ENCODE measurements at places on chromosomes 12 and 14. TPM values are rescaled to one million over a fixed set of nuclear protein-coding genes. Genes with fewer than 3 reads are reported as not detected.

DNA sequence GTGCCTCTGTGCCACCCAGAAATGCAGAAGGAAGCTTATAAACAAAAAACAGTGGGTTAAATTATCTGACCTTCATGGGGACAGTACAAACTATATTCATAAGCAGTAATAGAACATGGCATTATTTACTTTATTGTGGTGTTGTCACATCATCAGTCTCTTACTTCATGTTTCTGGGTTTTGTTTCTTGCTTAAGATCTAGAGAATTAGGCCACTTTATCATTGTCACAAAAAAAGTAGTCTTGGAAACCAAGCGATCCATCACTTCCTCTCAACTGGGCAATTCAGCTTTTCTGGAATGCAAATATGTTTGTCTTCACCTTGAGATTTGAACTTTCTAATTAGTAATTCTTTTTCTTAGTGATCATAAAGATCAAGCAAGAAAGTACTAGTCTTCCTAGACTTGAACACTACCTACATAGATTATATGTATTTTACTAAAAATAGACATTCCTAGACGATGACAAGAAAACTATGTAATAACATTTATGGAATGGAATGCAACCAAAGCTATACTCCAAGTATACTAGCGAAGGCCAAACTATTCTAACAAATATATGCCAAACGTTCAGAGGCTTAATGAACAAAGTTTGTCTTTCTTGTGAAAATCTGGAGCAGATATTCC, 363.4 kb downstream of the DAD1 start:
- no peak for DNase-seq

GRCh38 chr12:49730568-49731101, 10.7 kb upstream of the TMBIM6 start:
- DNase-seq = no peak

- DNase-seq = peak; percentile 35
Measured at GRCh38 chr12:64701283-64701682, 57.9 kb downstream of the GNS start.

GRCh38 chr12:28941248-28941647, 207.8 kb upstream of the FAR2 start:
- no peak for DNase-seq

GRCh38 chr12:103632554-103633216, 45.6 kb downstream of the STAB2 start:
- peak; percentile 70 for DNase-seq

GRCh38 chr12:132108211-132108832, 35.8 kb downstream of the DDX51 start:
- DNase-seq = no peak

- no peak for DNase-seq
Measured at GRCh38 chr12:93537769-93538168, 34.7 kb upstream of the SOCS2 start.

DNA sequence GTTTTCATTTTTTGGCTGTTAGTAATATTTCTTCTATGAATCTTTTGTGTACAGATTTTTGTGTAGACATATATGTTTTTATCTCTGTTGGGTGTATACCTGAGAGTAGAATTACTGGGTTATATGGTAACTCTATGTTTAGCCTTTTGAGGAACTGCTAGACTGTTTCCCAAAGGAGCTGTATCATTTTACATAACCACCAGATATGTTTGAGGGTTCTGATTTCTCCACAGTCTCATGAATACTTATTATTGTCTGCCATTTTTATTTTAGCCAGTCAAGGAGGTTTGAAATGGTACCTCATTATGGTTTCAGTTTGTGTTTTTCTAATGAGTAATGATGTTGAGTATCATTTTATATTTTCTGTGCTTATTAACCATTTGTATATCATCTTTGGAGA, 1.9 kb downstream of the PCNX4 start:
- no peak for DNase-seq

DNA sequence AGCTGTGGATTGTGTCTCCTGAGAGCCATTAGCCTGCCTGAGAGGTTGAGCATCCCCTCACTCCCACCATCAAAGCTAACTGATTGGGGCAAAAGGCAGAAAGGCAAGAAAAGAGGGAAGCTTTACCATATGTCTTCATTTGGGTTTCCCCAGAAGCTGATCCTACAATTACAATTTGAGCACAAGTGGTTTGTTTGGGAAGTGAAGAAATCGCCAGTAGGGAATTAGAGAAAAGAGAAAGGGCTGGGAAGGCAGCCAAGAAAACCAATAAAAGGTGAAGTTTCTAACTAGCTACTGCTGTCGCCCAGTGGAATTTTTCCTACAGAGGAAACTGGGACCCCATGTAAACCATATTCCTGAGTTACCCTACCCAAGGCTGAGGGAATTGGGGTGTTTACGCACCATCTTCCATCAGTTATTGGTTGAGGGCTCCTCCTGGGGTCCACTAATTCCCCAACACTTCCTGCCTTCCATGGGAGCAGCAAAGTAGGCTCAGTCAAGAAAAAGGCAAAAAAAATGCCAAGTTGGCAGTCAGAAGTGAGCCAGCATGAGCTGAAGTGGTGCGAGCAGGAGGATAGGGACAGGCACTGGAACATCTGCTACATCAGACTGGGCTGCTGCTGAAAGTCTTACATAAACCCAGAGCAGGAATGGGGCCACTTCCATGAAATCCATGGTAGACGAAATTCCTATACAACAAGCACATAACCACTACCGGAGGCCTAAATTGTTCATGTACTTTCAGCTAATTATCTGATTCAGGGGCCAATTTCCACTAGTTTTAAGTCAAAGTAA, 17.3 kb downstream of the KCNK10 start:
- DNase-seq = no peak

- no peak for DNase-seq
Measured at GRCh38 chr12:32548691-32549281, 130.3 kb upstream of the DNM1L start.

GRCh38 chr12:94954029-94954685, 49.3 kb downstream of the NDUFA12 start:
- no peak for DNase-seq

DNA sequence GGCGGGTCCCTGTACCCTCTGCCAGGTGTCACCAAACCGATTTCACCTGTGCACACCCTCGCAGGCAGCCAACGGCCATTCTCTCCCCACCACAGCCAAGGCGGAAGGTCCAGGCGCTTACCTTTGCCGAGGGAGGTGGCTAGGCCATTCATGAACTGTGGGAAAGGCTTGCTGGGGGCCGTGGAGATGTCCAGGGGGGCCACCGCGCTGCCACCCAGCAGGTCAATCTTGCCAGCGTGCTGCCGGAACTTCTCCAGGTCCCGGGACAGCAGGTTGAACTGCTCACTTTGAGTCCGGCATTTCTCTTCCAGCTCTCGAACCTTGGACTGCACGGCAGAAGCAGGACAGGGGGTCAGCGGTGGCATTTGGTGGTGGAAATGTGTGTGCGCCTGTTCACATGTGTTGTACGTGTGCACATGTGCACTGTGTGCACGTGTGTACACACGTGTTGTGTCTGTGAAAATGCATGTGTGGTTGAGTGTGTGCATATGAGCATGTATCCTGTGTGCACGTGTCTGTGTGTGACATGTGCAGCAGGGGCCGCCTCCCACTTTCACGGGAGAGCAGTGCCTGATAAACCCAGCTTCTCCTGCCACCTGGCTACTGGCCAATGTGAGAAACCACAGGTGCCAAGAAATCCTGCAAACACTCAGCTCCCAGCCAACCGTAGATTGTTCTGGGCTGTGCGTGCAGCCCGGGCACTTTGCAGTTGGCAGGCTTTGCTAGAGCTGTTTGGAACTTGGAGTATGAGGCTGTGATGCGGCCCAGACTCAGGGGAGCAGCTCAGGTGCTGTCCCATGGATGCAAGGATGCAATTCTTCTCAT, 118.9 kb downstream of the PIWIL1 start:
- DNase-seq = peak; percentile 29

DNA sequence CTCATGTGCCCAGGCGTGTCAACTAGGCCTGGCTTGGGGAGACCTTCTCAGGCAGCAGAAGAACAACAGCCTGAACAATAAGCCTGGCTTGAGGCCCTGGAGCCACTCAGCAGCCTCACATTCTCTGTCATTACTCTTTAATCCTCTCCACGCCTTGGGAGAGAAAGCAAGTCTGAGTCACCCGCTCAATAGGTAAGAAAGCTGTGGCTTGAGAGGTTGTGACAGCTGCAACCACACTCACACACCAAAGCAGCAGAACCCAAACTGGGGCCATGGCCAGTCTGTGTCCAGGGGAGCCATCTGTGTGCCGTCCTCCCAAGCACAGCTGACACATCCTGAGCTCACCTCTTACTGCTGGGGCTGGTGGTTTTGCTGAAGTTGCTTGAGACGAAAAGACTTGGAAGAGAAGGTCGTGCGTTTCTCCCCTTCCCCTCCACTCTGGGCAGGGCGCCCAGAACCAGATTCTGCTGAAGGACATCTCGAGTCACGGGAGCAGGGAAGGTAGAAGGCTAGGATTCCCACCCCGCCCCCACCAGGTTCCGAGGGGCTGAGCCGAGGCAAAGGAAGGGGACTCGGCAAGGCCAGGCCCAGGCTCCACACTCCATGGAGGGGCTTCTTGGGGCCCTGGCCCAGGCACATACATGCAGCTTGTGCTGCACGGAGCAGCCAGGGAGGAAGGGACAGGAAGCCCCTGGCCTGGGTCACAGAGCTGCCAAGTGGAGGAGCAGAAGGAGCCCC, 5.5 kb downstream of the TMEM63C start:
- no peak for DNase-seq

- no peak for DNase-seq
Measured at GRCh38 chr12:121765573-121765972, 27.9 kb downstream of the RHOF start.

DNA sequence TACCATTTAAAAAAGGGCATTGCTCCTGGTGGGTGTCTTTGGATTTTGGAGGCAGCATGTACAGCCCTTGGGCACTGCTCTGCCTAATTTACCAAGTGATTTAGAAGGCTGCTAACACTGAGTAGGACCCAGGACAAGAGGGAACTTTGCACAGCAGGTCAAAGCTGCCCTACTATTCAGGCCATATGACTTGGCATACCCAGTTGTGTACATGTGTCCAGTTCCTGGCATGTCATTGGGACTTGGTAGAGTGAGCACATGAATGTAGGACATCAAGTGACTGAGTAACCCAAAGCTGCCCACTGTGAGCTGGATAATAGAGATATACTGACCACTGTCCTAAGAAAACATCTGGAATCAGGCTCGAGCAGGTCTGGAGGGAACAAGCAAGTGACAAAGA, 15.7 kb downstream of the CDKL1 start:
- DNase-seq = no peak

GRCh38 chr12:130481392-130481879, 143.7 kb downstream of the PIWIL1 start:
- DNase-seq = no peak

- no peak for DNase-seq
Measured at GRCh38 chr12:3999904-4000303, 126.7 kb upstream of the PARP11 start.

DNA sequence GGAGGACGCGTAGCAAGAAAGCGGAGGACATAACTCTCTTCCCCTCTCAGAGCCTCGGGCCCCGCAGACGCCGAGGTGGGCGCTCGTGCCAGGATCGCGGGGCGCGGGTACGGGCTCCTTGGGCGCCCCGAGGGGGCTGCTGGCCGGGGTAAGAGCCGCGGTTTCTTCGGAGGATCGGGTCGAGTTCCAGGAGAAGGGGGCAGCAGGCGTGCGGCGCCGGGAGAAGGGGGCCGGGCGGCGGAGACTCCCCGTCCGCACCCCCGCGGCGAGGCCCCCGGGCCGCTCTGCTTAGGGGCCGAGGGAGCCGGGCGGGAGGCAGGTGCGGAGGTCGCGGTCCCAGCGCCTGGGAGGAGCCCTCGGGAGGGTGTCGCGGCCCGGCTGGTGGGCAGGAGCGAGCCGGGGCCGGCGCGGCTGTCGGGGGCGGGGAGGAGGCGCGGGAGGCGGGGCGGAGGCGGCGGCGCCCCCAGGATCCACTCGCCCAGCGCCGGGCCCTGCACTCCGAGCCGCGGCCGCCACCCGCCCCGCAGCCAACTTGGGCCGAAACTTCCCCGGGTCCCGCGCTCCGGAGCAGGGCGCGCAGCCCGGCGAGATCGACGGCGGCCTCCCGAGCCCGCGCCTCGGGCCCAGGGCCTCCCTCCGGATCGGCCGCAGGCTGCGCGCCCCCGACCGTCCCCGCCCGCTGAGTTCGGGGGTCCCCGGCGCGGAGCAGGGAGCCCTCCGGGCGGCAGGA, 64.4 kb downstream of the FBXL14 start:
- DNase-seq = no peak

- no peak for DNase-seq
Measured at GRCh38 chr12:108604208-108604941, 6.5 kb upstream of the TMEM119 start.

DNA sequence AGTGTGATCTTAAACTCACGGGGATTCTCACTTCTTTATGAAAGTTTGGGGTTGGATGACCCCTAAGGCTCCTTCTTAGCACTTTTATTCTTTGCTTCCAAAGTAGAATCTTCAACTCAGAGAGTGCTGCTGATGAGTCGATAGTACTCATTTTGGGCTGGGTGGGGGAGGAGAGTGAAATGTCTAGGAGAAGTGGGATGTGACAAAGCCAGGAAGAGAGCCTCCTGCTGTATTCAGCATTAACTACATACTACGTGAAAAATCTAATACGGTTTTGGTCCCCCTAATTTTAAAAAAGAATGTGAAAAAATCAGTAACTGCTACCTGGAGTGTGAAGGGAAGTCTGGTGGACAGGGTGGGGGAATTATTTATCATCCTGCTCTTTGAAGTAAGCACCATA, 148.3 kb downstream of the SAMD4A start:
- no peak for DNase-seq

GRCh38 chr14:25116607-25117006, 66.7 kb upstream of the STXBP6 start:
- DNase-seq = no peak

DNA sequence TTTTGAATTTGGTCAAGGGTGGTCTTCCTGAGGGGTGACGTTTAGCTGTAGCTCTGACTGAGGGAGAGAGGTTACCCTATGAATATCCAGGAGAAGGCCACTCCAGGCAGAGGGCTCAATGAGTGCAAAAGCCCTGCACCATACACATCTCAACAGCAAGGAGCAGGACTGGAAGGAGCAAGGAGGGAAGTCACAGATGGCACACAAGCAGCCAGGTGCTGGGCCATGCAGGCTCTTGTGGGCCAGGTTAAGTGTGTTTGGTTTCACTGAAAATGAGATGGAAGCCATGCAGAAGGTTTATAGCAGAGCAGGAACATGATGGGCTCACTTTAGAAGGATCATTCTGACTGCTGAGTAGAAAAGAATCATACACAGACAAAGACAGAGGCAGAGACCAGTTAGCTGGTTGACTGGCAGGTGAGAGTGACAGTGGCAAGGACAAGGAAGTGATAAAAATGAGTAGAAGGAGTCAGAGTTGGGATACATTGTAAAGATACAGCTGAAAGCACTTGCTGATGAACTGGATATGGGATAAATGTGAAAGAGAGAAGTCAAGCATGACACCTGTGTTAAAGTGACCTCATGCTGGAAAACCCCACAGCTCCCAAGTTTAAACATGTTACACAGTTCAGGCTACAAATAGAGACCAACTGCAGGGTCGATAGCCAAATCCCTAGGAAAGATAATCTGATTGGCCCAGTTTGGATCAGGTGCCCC, 81.2 kb downstream of the PRKD1 start:
- no peak for DNase-seq

The MCRS1 gene
- total RNA-seq = 20.4 TPM

The SERPINA1 gene
- 27,619 TPM for total RNA-seq

The PTPRO gene
- 0.43 TPM for total RNA-seq

The DCAF5 gene
- 31.4 TPM for total RNA-seq

The UNG gene
- 19.9 TPM for total RNA-seq

The ARID4A gene
- total RNA-seq = 7.6 TPM

The TSPAN8 gene
- total RNA-seq = 4.3 TPM

The RPL36AL gene
- 109 TPM for total RNA-seq

The PNN gene
- 29.3 TPM for total RNA-seq

The APOLD1 gene
- total RNA-seq = 0.79 TPM

The CLEC4D gene
- total RNA-seq = not detected
